ENCODE measurements at places on chromosomes 7 and 10.

DNA sequence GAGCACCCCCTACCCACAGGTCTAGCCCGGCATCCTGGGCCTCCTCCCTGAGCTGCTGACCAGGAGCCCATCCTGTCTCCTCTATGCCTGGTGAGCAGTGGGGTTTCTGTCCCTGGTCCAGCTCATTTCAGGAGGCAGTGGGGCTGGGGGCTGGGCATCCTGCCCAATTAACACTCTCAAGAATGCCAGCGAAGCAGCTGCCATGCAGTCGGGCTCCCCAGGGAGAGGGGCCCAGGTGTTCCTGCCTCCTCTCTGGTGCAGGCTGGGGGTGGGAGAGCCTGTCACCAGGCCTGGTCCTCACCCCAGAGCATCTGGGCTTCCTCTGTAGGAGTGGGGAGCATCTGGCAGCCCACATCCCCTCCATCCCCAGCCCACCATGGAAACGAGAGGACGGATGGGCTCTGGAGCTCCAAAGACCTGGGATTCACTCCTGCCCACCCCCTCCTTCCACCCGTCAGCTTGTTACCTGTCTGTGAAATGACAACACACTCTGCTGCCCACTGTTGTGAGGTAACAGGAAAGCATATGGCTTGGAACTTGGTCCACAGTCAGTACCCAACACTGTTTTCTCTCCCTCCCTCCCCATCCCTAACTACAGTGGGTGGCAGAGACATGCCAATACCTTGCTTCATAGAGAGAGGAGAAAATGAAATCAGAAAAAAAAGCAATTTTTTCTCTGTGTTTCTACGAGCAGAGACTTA is 69.1 kb downstream of the SLIT1 start:
- peak; percentile 58 for DNase-seq

- DNase-seq, result no peak
Measured at GRCh38 chr7:45061806-45062425, 26.9 kb downstream of the NACAD start.

DNA sequence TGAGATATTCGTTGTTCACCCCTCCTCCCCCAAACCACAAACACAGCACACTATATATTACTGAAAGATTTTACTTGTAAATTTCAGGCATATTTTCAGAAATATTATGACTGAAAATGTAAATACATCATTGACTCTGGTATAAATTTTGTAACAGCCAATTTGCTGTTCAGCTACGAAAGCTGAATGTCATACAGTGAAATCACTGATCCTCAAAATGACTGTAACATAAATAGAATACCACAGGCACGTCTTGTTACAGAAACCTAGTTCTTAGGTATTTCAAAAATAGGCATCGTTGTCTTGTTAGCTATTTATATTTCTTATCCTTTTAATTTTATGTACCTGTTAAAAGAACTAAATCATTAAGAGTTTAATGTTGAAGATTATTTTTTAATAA is 15.1 kb downstream of the TRUB1 start:
- no peak for DNase-seq

DNA sequence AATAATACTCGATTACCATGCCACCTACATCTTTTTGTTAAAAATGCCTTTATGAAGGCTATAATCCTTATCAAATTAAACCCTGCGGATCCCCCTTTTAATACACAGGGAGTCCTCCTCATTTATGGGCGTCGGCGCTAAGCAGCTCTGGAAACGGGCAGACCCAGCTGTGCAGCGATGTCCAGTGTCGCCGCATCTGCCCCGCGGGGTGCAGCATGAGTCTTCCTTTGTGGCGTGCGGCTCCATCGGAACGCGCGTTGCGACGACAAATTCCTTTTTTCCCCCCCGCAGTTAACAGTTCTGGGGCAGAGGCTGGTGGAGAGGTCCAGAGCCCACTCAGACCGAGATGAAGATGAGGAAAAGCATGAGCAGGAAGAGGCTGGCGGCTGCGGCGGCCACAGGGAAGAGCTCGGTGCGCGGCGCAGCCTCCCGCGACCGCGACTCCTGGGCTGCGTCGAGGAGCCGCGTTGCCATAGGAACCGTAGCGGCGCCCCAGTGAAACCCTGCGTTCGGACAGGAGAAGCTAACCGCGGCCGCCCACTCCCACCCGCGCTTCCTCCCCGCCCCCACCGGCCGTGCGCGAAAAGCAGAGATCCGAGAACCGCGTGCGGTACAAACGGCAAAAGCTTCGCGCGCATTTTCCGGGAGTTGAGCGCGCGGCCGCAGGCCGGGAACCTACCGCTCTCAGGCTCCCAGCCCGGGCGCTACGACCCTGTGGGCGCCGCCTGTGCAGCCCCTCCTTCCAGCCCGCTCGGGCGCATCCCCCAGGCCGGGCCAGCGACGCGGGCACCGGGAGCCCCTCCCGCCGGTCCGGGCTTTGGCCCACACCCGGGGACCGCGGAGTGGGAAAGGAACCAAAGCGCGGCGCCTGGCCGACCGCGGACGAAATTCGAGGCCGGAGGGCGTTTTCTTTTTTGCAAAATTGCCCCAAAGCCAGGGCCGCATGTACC is 130.6 kb downstream of the SPAG6 start:
- no peak for DNase-seq

DNA sequence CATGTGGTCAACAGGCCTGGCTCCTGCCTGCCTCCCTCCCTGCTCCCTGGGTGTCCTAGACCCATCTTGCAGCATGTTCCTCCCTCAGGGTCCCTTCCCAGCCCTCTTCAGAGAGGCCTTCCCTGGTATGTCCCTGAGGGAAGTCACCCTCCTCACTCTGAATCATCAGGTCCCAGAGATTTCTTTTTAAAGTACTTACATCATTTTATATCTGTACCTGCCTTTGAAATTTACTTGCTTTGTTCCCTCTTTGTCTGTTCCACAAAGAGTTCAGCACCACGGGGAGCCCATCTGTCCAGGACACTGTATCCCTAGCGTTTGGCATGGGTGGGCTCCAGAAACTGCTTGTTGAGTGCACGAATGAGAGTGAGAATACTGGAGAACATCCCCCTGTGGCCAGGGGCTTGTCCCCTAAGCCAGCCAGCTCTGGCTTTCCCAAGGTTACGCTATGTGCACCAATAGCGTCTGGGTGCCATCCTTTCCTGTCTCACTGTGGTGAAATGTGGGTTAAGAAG is 50.6 kb upstream of the IGFBP3 start:
- DNase-seq, result no peak

DNA sequence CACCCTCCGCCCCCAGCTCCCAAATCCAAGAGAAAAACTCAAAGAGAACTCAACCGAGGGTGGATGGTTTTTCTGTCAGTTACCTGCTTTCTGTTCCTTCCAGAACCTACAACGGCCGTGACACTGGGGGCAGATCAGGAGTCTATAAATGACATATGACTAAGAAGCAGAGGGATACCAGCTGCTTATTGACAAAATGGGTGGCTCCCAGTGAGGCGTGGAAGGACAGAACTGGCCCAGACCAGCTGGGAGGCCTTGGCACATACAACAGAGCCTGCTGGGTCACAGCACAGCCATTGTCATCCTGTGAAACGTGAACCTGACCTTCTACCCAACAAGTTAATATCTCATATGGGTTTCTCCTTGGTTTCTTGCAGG is 84.3 kb upstream of the ADRB1 start:
- DNase-seq, result no peak

GRCh38 chr10:10921826-10922461 is 95.7 kb upstream of the CELF2 start:
- DNase-seq, result no peak

DNA sequence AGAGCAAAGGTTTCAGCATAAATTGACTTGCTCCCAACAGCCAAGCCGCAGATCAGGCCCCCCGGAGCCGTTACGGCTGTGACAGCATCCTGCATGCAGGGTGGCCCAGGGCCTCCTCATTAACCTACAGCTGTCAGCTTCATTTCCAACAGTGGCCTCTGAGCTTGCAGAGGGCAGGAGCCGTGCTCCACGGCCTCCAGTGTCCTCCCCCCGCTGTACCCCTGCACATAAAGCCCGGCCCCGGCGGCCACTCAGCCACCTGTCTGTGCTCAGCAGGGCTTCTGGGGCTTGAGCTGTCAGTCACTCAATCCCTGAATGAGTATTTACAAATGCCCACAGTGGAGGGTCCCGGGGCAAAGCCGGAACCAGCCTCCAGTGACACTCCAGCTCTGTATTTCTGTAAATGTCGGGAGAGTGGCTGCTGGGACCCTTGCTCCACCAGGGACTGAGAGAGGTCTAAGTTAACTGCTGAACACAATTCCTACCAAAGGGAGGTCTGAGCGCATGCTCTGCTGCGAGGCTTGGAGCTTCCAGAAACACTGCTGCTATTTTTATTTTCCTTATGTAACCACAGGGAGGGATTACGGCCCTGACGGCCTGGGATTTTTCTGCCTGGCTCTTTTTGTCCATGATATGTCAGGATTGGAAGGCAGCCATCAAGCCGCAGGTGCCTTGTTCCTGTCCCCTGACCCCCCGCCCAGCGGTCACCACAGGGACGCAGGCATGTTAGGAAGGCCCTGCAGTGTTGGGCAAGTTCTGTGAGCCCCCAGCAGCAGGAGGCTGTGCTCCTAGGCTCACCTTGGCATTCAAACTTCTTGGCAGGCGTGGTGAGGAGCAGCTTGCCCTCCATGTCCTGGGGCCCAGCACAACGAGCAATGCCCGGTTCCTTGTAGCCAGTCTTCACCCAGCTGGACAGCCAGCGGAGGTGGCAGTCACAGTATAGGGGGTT is 165.0 kb downstream of the SLIT1 start:
- peak; percentile 81 for DNase-seq

DNA sequence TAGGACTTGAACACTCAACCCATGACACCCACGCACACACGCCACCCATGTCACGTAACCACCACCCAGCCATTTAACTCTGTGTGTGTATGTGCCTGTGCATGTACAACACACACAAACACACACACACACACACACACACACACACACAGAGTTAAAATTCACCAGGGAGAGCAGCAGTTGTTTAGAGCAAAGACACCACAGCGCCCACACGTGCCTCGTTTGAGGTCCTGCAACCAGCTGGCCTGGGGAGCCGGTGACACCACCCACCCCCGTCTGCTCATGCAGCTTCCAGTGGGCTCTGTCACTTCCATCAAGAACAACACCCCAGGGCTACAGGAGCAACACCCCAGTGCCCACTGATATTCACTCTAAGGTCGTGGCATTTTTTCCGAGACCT is 97.4 kb downstream of the ELFN1 start:
- DNase-seq, result no peak

DNA sequence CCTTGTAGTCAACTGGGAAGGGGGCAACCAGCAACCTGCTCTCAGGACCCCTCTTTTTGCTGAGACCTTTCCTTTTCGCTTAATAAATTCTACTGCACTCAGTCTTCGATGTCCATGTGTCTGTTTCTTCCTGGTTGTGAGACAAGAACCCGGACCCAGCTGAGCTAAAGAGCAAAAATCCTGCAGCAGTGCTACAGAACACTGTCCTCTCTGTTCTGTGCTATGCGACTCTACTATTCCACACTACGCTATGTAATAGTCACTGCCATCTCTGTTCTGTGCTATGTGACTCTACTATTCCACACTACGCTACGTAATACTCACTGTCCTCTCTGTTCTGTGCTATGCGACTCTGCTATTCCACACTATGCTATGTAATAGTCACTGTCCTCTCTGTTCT is 34.3 kb downstream of the DIP2C start:
- no peak for DNase-seq

DNA sequence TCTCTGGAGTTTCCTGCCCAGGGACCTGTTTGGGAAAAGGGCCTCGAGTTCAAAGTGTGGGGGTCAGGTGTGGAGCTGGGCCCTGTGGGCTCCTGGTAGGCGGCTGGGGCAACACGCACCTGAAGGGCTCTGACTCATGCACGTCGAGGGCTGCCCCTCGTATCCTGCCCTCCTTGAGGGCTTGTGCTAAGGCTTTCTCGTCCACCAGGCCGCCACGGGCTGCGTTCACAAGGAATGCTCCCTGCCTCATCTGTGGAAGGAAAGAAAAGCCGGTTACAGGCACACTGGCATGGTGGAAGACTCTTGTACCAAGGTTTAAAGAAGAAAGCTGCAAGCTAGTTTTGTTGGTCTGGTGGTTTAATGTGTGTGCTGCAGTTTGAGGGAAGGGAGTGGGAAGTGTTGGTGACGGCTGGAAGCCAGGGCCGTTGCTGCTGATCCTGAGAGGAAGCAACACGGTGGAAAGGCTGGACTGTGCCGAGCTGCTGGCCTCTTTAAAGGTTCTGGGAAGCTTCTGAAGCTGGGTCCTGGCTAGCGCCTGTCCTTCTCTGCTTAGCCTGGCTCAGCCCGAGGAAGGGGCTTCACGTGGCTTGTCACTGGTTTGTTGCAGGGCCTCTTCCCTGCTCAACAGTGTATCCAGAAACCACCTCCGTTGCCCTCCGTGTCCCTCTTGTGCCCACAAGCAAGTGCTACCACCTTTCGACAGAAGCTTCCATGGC is 52.0 kb downstream of the ZRANB1 start:
- no peak for DNase-seq

DNA sequence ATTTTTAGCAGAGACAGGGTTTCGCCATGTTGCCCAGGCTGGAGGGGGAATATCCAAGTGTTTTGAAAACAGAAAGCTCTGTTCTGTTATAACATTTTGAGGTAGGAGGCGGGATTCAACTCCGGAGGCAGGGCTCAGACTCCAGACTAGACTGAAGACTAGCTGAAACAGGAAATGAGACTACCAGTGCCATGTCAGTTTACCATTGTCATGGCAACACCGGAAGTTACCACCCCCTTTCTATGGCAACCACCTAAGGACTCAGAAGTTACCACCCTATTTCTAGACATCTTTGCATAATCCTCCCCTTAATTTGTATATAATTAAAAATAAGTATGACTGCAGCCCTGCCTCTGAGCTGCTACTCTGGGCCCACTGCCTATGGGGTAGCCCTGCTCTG is 1069.1 kb upstream of the AUTS2 start:
- no peak for DNase-seq

DNA sequence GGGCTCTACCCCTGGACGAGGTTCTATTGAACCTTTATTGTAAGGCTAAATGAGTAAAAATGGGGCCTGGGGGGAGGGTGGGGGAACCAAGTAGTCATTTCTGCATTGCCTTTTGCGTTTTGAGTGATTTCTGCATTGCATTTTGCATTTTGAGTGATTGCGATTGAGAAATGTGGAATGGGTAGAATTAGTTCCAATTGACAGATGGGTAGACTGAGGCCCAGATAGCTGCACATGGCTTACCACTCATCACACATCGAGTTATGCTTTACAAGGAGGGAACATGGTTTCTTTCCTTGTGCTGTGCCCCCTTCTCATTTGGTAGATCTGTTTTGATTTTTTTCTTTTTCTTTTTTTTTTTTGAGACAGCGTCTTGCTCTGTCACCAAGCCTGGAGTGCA is 858.7 kb downstream of the TYW1 start:
- DNase-seq, result no peak

DNA sequence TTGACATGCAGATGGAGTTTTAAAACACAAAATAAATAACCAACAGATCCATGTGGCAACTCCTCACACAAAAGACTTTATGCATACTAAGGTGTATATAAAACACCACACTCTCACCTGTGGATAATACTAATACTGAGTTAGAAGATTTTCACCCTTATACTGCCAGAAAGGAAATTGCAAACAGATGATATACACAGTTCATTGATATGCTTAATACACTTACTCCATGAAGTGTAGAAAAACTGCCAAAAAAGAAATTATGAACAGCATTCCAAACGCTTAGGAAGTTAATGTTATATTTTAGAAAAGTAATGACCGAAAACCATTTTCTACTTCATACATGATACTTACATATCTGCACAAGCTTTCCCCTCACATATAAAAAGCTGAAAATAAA is 17.6 kb upstream of the SNX13 start:
- DNase-seq, result no peak
